ENCODE measurements at places on chromosomes 7 and 10.

DNA sequence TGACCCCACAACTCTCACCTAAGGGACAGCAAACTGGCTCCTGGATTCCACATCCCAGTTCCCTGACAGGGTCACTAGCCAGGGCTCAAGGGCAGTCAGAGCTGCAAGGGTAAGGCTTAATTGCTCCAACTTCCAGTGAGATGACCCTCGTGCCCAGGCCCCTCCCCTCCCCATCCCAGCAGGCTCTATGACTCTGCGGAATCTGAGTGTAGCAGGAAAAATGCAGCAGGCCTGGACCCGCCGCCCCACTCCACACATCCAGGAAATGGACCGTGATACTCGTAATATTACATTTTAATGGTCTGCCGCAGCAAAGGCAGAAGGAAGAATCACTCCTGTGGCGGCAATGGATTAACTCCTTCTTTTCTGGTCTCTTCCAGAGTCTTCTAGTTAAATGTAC lies 91.7 kb upstream of the CHST15 start:
- no peak for DNase-seq

- DNase-seq, result no peak
Observed at GRCh38 chr10:20767028-20767427, 130.1 kb downstream of the NEBL start.

- DNase-seq, result no peak
Observed at GRCh38 chr10:49089557-49090188, 25.6 kb downstream of the VSTM4 start.

DNA sequence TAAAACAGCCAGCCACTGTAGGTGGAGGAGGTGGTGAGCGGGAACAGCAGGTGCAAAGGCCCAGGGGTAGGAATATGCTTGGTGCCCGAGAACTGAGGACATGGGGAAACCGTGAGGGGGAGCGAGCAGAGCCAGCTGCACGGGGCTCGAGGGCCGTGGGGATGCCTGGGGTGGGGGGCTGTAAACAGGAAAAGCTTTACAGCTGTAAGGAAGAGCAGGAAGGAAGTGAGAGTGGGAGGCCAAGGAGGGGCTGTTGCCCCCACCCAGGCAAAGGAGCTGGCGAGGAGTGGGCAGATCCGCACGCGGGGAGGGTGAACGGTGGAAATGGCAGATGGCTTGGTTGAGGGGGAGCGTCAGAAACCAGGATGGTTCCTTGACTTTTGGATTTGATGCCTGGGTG lies 34.4 kb downstream of the ZMIZ1 start:
- no peak for DNase-seq

- no peak for DNase-seq
Observed at GRCh38 chr10:111944331-111944730, 239.2 kb downstream of the GPAM start.

DNA sequence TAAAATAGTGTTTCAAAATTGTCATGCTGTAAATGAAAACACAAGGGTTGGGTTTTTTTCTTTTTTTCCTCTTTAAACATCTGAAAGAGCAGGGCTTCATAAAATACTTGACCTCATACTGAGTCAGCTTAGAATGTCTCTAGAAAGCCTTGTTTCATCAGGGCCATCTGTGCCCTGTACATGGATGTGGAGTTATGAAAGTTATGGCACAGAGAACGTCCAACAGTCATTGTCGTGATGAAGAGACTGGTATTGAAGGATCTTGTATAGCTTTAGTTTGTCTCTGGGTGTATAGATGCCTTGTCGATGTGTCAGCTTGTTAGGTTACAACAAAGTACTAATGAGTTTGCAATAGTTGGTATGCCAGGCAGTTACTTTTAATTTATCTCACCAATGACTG lies 127.3 kb downstream of the FAM204A start:
- no peak for DNase-seq

GRCh38 chr10:69644658-69645295 lies 14.7 kb downstream of the FAM241B start:
- peak; percentile 6 for DNase-seq

- no peak for DNase-seq
Observed at GRCh38 chr10:1411451-1411850, 325.9 kb downstream of the ADARB2 start.

GRCh38 chr10:11677480-11677879 lies 64.7 kb upstream of the ECHDC3 start:
- no peak for DNase-seq
